NCI-H774 (cell line): ENCODE measurements at places on chromosomes 12 and 14.
A peak's percentile ranks its signal among the peaks of the same experiment; 100 is the strongest.

- no peak for DNase-seq
These were observed 30.9 kb downstream of the MYO1H start for GRCh38 chr12:109378569-109378968.

GRCh38 chr12:68611094-68611805 lies 551 bp downstream of the RAP1B start:
- peak; percentile 43 for DNase-seq

- DNase-seq = no peak
These were observed 9.2 kb downstream of the BEGAIN start for GRCh38 chr14:100577986-100578431.

DNA sequence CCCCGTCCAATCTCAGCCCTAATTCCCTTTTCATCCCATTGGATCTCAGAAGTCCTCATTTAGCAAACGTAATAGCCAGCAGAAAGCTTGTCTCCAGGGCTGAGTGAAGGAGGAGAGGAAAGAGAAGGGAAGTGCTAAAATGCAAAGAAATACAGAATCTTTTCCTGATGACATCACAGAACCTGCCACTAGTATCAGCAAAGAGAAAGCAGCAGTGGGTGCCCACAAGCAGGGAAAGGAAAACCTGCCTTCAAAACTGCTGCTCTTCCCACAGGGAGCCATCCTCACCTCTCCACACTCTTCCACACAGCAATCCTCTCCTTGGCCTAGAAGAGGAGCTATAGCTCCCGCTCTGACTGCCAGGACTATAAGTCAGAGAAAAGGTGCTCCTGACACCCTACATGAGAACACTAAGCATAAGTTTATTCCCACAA lies 11.3 kb downstream of the MED13L start:
- DNase-seq = no peak

GRCh38 chr14:62304257-62304656 lies 542.0 kb downstream of the SNAPC1 start:
- DNase-seq = no peak

DNA sequence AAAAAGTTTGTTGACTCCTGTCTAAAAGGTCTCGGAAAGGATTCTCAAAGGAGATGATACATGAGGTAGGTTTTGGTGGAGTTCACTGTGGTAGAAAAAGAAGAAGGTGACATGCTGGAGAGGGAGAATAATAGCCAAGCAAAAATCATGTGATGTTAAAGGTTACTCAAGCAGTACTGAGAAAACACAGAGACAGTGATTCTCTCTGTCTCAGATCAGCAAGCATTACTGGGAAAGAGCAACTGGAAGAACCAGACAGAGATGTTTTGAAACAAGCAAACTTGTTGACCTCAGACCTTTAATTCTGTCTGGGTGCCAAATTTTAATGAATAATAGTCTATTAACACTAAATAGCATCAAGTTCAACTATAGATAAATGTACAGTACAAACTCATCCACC lies 183.5 kb upstream of the PLEKHG7 start:
- no peak for DNase-seq

DNA sequence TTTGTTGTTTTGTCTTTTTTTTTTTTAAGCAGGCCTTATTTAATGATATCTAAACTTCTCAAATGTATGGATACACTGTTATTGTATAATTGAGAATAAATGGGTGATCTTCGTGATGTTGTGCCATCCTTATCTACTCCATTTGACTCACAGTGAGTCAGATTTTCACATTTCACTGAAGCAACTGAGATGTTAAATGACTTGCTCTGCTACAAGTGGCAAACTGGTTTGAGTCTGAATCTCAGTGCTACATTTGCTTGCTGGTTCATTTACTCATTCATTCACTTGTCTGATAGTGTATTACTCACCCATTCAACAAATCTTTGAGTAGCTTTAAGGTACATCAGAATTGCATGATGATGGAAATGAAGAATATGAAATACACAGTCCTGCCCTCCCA lies 2.6 kb downstream of the KIAA0586 start:
- DNase-seq = no peak
